Fibroblast of lung (primary cell): ENCODE measurements at places on chromosomes 1 and 21. TPM values are rescaled to one million over a fixed set of nuclear protein-coding genes. Genes with fewer than 3 reads are reported as not detected.

The SLAMF9 gene
- total RNA-seq = not detected in 2 replicates

The KAZN gene
- total RNA-seq = 4.6 and 5.0 TPM in 2 replicates

The FCRL2 gene
- not detected in 2 replicates for total RNA-seq

The SYT2 gene
- total RNA-seq = not detected in 2 replicates

The ZFP69B gene
- 1.3 and 2.5 TPM in 2 replicates for total RNA-seq

The FYB2 gene
- total RNA-seq = not detected in 2 replicates

The RNF187 gene
- 89.5 and 123 TPM in 2 replicates for total RNA-seq

The FMO5 gene
- 1.3 and 2.8 TPM in 2 replicates for total RNA-seq
